ENCODE measurements at places on chromosomes 7 and 10.

DNA sequence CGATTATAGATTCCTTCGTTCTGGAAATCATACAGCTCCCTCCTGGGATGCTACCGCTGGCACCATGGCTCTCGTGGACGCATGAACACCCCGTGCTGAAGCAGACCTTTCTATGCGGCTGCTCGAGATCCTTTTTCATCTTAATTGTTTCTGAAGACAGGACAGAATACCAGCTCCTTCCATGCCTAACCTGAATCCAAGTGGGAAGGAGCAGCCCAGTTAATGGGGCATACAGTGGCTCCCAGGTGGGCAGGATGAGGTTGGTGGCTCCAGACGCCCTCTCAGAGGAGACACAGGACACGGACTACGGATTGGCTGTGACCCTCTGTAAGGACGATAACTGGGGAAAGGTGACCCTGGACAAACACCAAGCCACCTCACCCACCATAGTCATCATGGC lies 18.4 kb upstream of the LOXL4 start:
- ATAC-seq = no peak

DNA sequence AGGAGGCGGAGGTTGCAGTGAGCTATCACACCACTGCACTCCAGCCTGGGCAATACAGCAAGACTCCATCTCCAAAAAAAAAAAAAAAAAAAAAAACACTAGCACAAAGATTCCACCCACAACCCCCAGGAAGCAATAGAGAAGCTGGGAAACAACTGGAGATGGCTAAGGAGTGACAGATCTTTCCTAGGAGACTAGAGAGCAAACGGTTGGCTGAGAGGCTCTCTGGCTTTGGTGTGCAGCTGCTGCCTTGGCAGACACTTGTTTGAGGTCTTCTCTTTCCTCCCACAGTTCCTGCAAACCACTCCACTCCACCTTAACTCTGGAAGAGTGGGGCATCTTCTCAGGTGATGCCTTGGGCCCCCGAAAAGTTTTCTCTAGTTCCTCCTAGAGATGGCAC lies 78.5 kb upstream of the LANCL2 start:
- ATAC-seq = no peak

- ATAC-seq = no peak
These were observed 263.4 kb downstream of the INHBA start for GRCh38 chr7:41439515-41439879.

DNA sequence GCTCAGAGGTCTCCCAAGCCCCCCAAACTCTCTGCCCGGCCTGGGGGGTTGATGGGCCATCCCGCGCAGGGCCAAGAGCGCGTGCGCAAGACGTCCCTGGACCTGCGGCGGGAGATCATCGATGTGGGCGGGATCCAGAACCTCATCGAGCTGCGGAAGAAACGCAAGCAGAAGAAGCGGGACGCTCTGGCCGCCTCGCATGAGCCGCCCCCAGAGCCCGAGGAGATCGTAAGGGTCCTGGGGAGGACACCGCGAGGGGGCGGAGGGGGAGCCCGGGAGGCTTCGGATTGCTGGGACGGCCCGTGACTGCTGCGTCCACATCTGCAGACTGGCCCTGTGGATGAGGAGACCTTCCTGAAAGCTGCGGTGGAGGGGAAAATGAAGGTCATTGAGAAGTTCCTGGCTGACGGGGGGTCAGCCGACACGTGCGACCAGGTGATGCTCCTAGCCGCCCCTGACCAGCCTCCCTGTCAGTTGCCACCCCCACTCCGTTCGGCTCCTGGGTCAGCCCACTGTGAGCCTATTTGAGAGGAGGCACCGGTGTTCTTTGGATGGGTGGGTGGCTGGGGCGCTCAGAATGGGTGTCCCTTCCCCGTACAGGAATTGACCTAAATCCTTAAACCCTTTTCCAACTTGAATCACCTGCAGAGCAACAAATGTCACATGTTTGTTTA lies 5.7 kb downstream of the ANKRD2 start:
- no peak for ATAC-seq

- no peak for ATAC-seq
These were observed 79.7 kb downstream of the GRK5 start for GRCh38 chr10:119286983-119287633.

- no peak for ATAC-seq
These were observed 200.9 kb upstream of the TBX20 start for GRCh38 chr7:35454575-35455385.
